Naive thymus-derived CD8-positive, alpha-beta T cell (primary cell): ENCODE measurements at places on chromosomes 5 and 9.

DNA sequence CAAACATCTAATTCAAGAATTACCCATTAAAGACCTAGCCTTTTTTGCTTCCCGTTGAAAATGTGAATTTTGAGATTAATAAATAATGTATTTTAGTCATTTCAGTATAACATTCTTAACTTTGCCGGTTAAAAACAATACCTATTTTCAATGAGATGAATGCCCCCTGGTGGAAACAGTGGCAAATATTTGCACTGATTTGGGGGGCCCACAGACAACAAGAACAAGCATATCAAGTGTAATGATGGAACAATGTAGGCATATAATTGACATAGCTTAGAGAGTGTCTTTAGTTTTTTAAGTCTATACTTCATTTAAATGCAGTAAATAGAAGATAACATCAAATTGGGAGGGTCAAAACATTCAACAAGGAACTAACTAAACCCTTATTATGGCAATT lies 111.9 kb downstream of the NTRK2 start:
- no peaks in the 10 kb centered on the region for H3K4me1 ChIP-seq
- H3K27me3 ChIP-seq, result peaks cover 5% of the 10 kb centered on the region
- no peak overlapping the region for H3K4me3 ChIP-seq
- H3K36me3 ChIP-seq, result no peaks in the 10 kb centered on the region
- no peak for DNase-seq

GRCh38 chr5:31383734-31384133 lies 148.2 kb downstream of the DROSHA start:
- DNase-seq, result no peak
- H3K27me3 ChIP-seq, result peaks cover 6% of the 10 kb centered on the region
- H3K4me1 ChIP-seq, result no peaks in the 10 kb centered on the region
- no peak overlapping the region for H3K27ac ChIP-seq

DNA sequence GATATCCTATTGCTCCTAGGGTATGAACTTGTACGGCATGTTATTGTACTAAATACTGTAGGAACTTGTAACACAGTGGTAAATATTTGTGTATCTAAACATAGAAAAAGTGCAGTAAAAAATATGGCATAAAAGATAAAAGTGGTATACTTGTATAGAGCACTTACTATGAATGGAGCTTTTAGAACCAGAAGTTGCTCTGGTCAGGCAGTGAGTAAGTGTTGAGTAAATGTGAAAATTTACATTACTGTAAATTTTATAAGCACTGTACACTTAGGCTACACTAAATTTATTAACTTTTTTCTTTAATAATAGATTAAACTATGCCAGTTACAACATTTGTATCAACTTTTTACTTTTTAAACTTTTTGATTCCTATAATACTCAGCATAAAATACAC lies 109.1 kb downstream of the ZCCHC7 start:
- H3K36me3 ChIP-seq, result peaks cover 13% of the 10 kb centered on the region
- DNase-seq, result no peak
- no peak overlapping the region for H3K4me3 ChIP-seq
- no peaks in the 10 kb centered on the region for H3K27me3 ChIP-seq
- H3K4me1 ChIP-seq, result peaks cover 31% of the 10 kb centered on the region

GRCh38 chr9:5392285-5392684 lies 45.4 kb downstream of the PLGRKT start:
- no peak overlapping the region for H3K27ac ChIP-seq
- no peak overlapping the region for H3K4me3 ChIP-seq
- H3K36me3 ChIP-seq, result no peaks in the 10 kb centered on the region
- peaks cover 15% of the 10 kb centered on the region for H3K4me1 ChIP-seq
- H3K27me3 ChIP-seq, result no peaks in the 10 kb centered on the region

- peak overlapping the region; percentile 84 for H3K27ac ChIP-seq
- H3K4me3 ChIP-seq, result peak overlapping the region; percentile 58
- H3K4me1 ChIP-seq, result peaks cover 14% of the 10 kb centered on the region
- H3K36me3 ChIP-seq, result peaks cover 45% of the 10 kb centered on the region
- DNase-seq, result no peak
Measured at GRCh38 chr5:5480481-5481111, 58.1 kb downstream of the ICE1 start.

DNA sequence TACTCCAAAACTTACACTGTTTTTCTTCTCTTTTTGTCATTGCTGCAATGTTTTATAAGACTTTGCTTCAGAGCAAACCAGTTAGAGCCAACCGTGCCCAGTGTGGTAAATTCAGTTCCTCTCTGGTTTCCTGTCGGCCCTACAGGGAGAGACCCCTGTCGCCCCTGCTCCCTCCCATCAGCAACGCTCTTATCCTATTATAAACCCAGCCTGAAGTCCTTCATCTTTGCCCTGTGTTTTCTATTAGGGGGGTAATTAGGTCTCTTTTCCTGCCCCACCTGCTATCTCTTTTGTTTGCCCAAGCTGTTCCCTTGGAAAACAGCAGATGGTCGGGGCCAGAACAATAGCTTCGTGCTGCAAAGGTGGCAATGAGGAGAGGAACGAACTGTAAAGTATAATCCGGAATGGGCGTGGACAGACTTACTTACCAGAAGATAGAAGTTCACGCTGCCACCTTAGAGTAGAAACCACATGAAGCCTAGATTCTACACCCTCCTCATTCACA lies 21.4 kb upstream of the OTULINL start:
- peaks cover 20% of the 10 kb centered on the region for H3K4me1 ChIP-seq
- H3K27me3 ChIP-seq, result no peaks in the 10 kb centered on the region
- peak; percentile 22 for DNase-seq
- H3K36me3 ChIP-seq, result no peaks in the 10 kb centered on the region
- peak overlapping the region; percentile 72 for H3K4me3 ChIP-seq

- no peaks in the 10 kb centered on the region for H3K4me1 ChIP-seq
- H3K36me3 ChIP-seq, result no peaks in the 10 kb centered on the region
- H3K4me3 ChIP-seq, result no peak overlapping the region
Measured at GRCh38 chr5:36272136-36272690, 29.5 kb downstream of the RANBP3L start.

DNA sequence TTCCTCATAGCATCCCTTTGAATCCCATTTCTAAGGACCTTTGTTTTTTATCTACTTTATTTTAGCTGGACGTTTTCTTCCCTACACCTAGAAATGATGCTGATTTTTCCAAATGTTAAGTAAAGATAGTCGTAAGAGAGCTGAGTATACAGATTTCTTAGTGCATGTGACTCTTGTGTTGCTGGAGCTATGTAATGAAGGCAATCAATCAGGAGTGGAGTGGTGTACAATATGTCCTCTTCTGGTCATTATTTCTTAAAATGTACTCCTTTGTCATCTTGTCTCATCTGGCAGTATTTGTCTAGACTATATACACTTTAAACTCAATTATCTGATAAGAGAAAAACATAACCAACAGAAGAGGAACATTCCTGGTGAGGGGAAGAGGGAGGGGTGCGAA lies 13.5 kb downstream of the GAPT start:
- H3K4me1 ChIP-seq, result no peaks in the 10 kb centered on the region
- peaks cover 3% of the 10 kb centered on the region for H3K27me3 ChIP-seq
- H3K4me3 ChIP-seq, result no peak overlapping the region

- peaks cover 75% of the 10 kb centered on the region for H3K36me3 ChIP-seq
- H3K4me3 ChIP-seq, result no peak overlapping the region
- DNase-seq, result no peak
- no peaks in the 10 kb centered on the region for H3K27me3 ChIP-seq
- no peak overlapping the region for H3K27ac ChIP-seq
Measured at GRCh38 chr9:85995599-85995998, 54.7 kb downstream of the NAA35 start.

DNA sequence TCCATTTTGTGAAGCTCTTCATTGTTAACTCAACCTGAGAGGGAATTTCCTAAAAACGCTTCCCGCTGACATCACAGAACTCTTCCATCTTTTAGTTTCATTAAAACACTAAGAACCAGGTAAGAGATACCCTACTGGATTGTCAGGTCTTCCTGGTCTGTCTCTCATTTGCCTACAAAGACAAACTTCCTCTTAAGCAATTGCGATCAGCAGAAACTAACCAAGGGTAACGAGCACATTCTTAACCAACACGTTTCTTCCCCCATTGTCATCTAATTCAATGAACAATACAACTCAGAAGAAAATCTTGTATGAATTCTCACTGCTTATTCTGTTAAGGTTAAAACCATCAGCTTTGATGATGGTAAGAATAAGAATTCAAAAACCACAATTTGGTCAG lies 6.6 kb downstream of the FBXW11 start:
- H3K4me1 ChIP-seq, result peaks cover 79% of the 10 kb centered on the region
- no peaks in the 10 kb centered on the region for H3K36me3 ChIP-seq
- peak overlapping the region; percentile 61 for H3K27ac ChIP-seq
- H3K4me3 ChIP-seq, result no peak overlapping the region

GRCh38 chr5:171609806-171610452 lies 175.7 kb upstream of the SMIM23 start:
- no peaks in the 10 kb centered on the region for H3K36me3 ChIP-seq
- H3K4me1 ChIP-seq, result no peaks in the 10 kb centered on the region
- no peak overlapping the region for H3K4me3 ChIP-seq
- DNase-seq, result no peak

- no peaks in the 10 kb centered on the region for H3K4me1 ChIP-seq
- H3K27ac ChIP-seq, result no peak overlapping the region
- no peaks in the 10 kb centered on the region for H3K36me3 ChIP-seq
- H3K27me3 ChIP-seq, result no peaks in the 10 kb centered on the region
Measured at GRCh38 chr5:101278917-101279316, 375.8 kb upstream of the ST8SIA4 start.

GRCh38 chr5:59517926-59518585 lies 375.5 kb downstream of the PDE4D start:
- DNase-seq, result no peak
- no peaks in the 10 kb centered on the region for H3K36me3 ChIP-seq
- H3K4me3 ChIP-seq, result no peak overlapping the region
- no peaks in the 10 kb centered on the region for H3K27me3 ChIP-seq

DNA sequence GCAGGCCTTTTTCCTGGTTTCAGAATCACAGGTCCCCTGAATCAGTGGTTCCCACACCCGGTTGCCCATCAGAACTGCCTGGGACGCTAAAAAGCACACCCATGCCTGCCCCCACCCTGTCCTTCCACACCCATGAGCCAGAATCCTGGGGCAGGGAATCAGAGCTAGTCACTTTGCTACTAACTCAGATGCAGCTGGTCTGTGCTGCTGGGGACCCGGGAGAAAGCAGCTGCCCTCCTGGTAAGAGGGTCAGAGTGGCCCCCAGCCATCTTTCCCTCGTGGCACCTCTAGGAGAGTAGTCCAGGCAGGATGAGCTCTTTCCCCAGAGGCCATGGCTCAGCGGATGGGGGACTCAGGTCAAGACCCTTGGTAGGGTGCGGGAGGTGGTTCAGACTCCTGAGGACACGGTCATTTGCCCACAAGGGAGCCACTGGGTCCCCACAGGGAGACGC lies 11.3 kb upstream of the NUP214 start:
- no peak overlapping the region for H3K4me3 ChIP-seq
- peaks cover 3% of the 10 kb centered on the region for H3K27me3 ChIP-seq
- no peak overlapping the region for H3K27ac ChIP-seq

- H3K27me3 ChIP-seq, result no peaks in the 10 kb centered on the region
- DNase-seq, result peak; percentile 51
- H3K4me1 ChIP-seq, result no peaks in the 10 kb centered on the region
Measured at GRCh38 chr5:148443998-148444397, 60.2 kb downstream of the FBXO38 start.

DNA sequence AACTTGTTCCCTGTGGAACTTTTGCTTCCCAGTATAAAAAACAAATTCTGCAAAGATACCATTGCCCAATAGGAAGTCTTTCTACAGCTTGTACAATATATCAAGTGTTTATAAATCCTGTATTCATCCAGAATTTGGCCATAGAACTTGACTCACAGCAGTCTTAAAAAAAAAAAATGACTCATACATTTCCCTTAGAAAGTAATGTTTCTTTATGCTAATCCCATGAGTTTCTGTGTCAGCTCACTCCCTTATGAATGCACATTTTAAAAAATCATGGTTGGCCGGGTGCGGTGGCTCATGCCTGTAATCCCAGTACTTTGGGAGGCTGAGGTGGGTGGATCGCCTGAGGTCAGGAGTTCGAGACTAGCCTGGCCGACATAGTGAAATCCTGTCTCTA lies 89.3 kb upstream of the DMRT1 start:
- H3K4me3 ChIP-seq, result no peak overlapping the region
- no peaks in the 10 kb centered on the region for H3K27me3 ChIP-seq
- no peak for DNase-seq
- H3K36me3 ChIP-seq, result no peaks in the 10 kb centered on the region

DNA sequence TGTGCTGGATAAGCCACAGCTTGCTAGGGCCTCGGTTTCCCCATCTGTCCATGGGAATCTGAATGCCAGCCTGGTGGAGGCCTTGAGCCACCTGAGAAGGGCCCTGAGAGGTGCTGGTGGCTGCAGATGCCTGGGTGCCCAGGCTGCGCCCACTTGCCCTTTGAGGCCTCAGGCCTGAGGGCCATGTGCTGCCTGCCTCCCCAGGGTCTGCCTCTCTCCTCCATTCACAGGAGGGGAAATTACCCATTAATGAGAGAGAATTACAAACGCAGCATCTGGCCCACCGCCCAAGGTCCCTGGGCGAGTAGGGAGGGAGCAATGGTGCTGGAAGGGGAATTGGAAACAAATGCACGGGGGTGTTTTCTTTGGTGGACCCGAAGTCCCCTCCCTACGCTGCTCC lies 59.6 kb downstream of the BARX1 start:
- no peak for DNase-seq
- no peaks in the 10 kb centered on the region for H3K36me3 ChIP-seq

- no peak for DNase-seq
- H3K36me3 ChIP-seq, result no peaks in the 10 kb centered on the region
- H3K4me1 ChIP-seq, result no peaks in the 10 kb centered on the region
- H3K27me3 ChIP-seq, result no peaks in the 10 kb centered on the region
- H3K4me3 ChIP-seq, result no peak overlapping the region
Measured at GRCh38 chr5:117095346-117096332, 521.0 kb upstream of the SEMA6A start.

DNA sequence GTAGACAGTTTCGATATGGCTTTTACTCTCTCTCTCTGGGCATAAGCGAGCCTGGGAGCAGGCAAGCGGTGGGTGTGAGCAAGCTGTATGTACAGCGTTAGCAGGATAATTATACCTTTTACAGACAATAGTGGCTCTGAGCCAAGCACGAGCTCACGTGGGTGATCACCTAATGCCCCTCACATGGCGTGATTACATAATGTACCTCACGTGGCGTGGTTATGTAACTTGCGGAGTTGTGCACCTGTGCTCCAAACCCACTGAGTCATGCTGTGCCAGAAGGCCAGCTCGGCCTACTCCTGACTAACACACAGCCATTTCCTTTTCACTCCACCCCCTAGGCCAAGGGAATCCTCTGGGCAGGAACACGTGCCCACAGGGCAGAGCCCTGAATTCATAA lies 797.2 kb downstream of the EFNA5 start:
- no peak for DNase-seq
- H3K4me1 ChIP-seq, result no peaks in the 10 kb centered on the region
- no peak overlapping the region for H3K27ac ChIP-seq

GRCh38 chr5:92694067-92694466 lies 887.0 kb downstream of the NR2F1-AS1 start:
- no peak for DNase-seq
- H3K27ac ChIP-seq, result no peak overlapping the region
- H3K27me3 ChIP-seq, result no peaks in the 10 kb centered on the region

GRCh38 chr5:78907255-78907891 lies 77.7 kb downstream of the ARSB start:
- H3K4me3 ChIP-seq, result no peak overlapping the region
- peaks cover 19% of the 10 kb centered on the region for H3K36me3 ChIP-seq
- H3K4me1 ChIP-seq, result no peaks in the 10 kb centered on the region
- no peaks in the 10 kb centered on the region for H3K27me3 ChIP-seq
